ENCODE measurements at places on chromosomes 3 and 15.

GRCh38 chr15:33559207-33559890 is 248.6 kb downstream of the RYR3 start:
- no peak for DNase-seq

DNA sequence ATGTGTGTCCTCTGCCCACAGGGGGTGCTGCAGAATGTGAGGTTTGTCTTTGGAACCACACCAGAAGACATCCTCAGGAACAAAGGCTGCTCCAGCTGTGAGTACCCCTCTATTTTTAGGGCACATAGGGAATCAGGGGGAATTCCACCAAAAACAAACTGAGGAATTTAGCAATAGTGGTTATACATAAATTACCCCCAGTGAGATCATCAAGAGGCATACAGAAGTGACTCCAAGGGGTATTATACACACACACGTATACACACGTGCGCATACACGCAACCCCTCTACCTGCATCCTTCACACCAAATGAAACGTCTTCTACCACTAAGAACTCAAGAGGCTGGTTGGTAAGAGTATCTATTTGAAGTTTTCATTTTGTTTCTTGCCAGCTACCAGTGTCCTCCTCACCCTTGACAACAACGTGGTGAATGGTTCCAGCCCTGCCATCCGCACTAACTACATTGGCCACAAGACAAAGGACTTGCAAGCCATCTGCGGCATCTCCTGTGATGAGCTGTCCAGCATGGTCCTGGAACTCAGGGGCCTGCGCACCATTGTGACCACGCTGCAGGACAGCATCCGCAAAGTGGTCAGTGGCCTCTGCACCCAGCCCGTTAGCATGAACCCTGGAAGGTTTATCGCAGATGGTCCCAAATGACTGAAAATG is 2.9 kb downstream of the THBS1 start:
- no peak for DNase-seq

DNA sequence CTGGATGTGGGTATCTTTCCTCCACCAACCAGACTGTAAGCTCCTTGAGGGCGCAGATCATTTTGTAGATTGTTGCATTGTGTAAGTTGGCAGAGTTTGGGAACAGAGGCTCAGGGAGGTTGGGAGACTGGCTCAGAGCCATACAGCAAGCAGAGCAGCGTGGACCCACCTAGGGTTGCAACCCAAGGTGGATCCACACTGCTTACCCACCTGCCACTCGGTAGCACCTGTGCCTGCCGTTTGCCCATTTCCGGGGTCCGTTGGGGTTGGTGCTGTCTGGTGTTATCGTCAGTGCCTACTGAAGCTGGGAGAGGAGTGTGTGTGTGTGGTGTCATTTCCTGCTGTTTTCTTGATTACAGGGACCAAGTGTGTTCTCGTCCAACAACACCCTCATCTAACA is 19.0 kb downstream of the SMAD6 start:
- no peak for DNase-seq

DNA sequence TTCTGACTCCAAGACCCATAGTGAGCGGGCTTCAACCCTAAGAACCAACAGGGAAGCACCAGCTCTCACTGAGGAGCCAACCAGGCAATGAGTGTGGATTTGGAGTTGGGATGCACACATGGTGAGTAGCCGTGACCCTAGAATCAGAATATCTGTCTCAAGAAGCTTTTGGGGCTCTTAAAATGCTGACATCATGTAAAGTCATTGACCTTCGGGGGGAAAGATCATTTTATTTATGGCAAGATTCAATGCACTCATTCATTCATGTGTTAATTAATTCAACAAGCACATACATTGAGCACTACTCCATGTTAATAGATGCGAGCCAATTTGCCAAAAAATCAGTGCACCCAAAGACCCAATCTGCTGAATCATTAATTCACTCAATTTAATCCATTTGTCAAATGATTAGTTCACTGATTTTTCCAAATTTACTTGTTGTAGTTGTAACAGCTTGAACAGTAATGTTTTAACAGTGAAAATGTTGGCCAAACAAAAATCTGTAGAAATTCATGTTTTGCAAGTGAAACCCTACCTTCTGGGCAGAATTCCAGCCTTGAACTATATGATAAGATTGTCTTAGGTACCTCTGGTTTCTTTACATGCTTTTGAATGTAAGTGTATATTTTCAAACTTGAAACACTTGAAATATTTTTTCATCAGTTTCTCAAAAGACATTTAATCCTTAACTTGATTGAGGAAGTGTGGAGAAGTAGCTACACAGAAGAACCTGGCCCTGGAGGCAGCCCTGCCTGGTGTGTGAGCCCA is 29.8 kb upstream of the LACTB start:
- no peak for DNase-seq

DNA sequence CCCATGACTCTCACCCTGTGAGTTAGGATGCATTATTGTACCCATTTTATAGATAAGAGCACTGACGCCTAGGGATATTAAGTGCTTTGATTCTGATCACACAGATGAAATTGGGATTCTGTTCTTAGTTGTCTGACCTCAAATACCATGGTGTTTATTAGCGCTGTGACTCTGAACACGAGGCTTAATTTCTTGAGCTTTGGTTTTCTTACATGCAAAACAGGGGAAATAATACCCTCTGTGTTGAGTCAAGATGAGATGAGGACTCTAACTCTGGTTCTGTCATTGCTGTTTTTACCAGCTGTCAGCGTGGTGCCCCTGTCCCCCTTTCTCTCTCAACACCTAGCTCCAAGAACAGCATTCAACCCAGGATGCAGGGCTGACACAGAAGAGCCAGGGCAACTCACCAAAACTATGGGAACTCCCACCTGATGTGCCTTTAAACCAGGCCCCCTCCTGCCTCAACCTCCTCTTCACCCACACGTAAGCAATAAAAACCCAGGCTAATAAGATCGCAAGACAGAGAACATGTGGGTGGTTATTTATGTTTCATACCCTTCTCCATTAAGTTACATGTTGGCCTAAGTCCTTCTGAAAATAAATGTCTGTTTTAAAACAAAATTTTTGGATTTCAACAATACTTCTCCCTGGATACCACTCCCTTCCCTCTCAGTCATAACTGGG is 100.1 kb upstream of the SPATA12 start:
- no peak for DNase-seq

- no peak for DNase-seq
Measured at GRCh38 chr3:98457543-98457942, 5.5 kb upstream of the OR5K1 start.

DNA sequence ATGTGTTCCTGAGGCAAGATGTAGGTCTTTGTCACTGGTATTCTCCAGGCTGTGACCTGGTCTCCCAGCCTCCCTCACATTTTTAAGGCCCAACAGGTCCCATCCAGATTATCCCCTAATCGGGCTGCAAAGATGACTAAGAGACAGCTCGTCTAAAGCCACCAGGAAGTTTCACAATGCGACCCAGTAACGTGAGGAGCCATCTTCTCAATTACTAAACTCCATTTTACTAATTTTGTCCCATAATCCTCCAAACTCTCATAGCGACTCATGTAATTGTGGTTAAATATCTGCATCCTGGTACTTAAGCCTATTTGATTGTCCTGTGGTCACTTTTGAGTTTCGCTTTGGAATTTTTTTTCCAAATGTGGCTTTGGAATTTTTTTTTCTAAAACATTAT is 8.7 kb upstream of the PLA2G4F start:
- DNase-seq: no peak

DNA sequence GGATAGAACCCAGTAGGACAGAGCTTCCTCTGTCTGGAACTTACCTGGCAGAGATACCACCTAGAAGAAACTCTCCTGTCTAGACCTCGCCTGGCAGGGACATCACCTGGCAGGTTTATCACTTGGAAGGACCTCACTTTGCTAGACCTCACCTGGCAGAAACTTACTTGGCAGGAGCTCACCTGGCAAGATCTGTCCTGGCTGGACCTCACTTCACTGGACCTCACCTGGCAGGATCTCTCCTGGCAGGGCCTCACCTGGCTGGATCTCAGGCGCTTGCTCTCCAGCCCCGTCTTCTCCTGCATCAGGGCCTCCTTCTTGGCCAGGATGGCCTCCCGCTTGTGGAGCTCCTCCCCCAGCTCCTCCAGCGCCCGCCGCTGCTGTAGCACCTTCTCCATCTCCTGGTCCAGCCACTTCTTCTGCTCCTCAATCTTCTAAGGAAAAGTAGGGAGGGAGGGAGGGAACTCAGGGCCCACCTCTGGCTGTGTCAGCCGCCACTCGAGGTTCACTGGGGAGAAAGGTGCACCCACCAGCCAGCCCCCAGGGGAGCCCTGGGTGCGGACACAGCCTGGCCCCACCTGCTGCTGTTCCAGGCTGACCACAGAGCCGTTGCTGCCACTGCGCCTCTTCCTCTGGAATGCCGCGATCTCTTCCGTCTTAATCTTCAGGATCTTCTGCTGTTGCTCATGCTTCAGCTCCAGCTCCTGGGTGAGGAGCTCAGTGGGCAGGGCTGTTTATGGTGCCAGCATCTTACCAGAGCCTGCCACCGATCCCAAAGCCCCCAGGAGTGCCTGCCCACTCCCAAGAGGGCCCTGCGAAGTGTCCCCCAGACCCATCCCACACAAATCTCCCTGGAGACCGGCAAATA is 22.5 kb downstream of the KIF7 start:
- DNase-seq: no peak

- no peak for DNase-seq
Measured at GRCh38 chr15:68572921-68573320, 5.9 kb upstream of the CORO2B start.

DNA sequence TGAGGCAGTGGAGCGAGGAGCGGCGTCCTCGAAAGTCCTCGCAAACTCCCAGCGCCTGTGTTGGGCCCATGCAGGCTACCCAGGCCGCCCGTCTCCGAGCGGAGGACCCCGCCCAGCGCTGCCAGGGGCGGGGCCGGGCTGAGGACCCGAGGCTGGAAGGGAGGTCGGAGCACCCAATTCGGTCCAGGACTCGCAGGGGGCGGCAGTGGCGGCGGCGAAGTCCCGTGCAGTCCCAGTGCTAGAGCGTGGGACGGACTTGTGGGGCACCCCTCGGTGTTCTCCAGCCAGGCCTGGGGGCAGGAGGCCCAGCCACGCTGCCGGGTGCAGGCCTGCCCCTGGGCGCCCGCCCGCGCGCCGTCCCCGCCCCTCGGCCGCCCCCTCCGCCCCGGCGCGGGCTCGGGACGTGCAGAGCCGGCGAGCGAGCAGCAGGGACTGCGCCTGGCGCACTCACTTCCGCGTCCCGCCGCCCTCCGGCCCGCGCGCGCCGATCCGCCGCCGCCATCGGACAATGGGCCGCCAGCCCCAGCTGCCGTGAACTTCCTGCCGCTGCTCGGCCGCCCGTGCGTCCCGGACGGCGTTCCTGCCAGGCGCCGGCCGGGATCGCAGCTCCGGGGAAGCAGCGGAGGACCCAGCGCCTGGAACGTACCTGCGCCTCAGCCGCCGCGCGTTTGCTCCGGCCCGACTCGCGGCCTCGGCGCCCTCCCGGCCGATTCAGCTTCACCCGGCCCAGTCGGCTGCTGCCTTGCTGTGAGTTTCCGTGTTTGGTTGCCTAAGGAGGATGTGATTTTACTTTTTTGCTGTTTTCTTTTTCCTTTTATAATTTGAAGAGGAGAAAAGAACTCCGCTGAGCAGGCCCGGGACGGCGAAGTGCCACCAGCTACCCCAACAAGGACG is 596 bp upstream of the LIMD1 start:
- DNase-seq: peak; percentile 89

GRCh38 chr3:190734490-190734889 is 128.0 kb downstream of the GMNC start:
- DNase-seq: no peak
